ENCODE measurements at places on chromosomes 6 and 20.

- DNase-seq, result no peak
Measured at GRCh38 chr6:119350952-119351372, 1.4 kb upstream of the MAN1A1 start.

GRCh38 chr6:137910843-137911456 is 43.9 kb downstream of the TNFAIP3 start:
- DNase-seq, result no peak

GRCh38 chr6:132780770-132781371 is 17.6 kb downstream of the SLC18B1 start:
- DNase-seq, result no peak

DNA sequence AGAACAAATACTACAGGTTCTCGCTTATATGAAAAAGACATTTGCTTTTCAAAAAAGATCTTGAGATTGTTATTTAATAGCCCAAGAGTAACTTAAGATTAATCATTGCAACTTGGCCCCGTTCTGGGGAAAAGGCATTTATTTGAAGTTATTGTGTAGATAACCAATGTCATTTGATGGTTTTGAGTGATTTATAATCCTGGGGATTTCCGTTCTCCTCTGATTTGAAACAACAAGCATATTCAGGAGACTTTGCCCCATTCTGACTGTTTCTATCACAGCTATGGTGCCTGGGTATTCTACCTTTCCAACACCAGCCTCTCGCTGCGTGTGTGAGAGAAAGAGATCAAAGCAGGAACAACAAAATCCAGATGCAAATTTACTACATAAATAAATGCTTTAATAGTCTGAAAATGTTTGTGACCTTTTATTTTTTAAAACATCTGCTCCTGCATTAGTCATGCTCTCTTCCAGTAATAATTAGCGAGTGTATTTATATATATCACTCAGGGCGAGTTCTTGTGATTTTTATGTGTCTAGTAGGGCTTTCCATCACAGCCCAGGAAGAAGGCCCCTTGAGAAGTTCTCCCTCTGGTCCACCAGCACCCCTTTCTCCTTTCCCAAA is 197.9 kb upstream of the FOXQ1 start:
- DNase-seq, result no peak

GRCh38 chr6:89501753-89502152 is 68.8 kb downstream of the ANKRD6 start:
- DNase-seq, result no peak

DNA sequence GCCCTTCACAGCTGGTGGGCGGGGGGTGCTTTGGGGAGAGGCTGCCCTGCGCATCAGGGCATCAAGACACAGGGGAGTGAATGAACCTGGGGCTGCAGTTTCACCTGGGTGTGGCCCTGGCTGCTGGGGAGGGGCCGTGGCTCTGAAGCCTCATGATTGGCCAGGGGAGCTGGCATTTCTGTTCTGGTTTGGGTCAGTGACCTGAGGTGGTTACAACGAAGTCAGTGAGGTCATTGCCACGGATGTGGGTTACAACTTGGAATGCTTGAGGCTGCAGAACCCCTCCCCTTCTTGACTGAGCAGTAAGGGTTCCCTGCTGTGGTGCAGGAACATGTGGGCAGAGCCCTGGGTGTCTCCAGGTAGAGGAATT is 3.0 kb downstream of the TCEA2 start:
- DNase-seq, result no peak

DNA sequence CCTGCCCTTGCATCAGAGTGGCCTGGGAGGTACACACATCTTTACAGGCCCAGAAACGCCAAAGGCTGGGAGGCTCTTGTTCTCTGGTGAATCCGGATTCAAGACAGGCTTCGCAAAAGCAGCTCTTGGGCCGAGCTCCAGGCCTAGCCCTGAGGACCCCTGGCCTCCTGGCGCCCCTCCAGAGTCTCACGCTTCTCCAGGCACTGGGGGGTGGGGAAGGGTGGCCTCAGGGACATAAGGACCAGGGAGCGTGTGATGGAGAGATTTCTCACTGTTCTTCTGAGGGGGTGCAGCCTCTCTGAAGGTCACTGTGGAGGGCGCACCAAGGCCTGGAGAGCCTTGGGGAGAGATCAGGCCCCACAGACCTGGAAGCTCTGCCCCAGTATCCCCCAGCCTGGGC is 349.2 kb downstream of the ZFAND3 start:
- no peak for DNase-seq

GRCh38 chr6:39599973-39600372 is 125.2 kb downstream of the KIF6 start:
- DNase-seq, result peak; percentile 7

- DNase-seq, result no peak
Measured at GRCh38 chr6:87421576-87421975, 13.8 kb downstream of the CFAP206 start.

- no peak for DNase-seq
Measured at GRCh38 chr6:41780551-41781365, at the start of gene PRICKLE4. TSS of gene PRICKLE4 (plus strand) at chr6:41780782. CDS start at chr6:41783474, 2,692 bp downstream.

GRCh38 chr6:40326714-40327421 is 260.3 kb downstream of the LRFN2 start:
- DNase-seq, result peak; percentile 85

DNA sequence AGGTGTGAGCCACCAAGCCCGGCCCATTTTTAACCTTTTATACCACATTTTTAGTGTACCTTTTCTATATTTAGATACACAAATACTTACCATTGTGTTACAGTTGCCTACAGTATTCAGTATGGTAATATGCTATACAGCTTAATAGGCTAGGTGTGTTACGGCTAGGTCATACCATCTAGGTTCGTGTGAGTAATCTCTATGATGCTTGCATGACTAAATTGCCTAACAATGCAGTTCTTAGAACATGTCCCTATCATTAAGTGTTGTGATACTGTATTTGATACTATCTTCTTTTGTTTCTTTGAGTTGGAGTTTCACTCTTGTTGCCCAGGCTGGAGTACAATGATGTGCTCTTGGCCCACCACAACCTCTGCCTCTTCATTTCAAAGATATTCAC is 387.7 kb upstream of the SASH1 start:
- no peak for DNase-seq

DNA sequence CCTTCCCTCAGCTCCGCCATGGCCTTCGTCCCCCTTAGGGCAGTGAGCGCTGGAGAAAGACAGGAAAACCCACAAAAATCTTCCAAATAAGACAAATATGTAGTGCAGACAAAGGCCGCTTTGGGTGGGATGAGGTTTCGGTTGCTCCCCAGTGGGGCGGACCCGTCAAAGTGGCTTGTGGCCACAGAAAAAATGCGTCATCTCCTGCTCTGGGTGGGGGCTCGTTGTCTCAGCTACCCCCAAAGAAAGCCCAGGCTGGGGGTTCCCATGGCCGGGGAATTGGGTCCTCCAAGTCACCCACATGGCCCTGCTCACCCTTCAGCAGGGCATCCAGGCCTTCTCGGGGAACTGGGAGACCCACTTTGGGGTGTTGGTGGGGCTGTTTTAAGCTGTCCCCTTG is 21.9 kb upstream of the SCUBE3 start:
- no peak for DNase-seq

DNA sequence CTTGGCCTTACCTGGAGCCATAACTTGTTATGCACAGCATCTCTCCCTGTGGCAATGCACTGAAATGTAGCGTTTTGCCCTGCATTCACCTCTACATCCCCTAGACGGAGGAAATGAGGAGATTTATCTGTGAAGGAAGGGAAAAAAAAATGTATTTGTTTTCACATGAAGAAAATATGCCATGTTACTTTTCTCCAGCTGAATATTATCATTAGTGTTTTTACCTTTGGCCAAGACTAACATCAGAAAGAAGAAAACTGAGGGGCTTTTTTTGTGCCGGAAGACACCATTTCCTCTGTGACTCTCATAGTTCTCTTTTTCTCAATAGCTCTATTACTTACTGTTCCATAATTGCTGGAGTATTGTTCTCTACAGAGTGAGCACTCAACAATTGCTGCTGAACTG is 280.4 kb downstream of the PTPRK start:
- no peak for DNase-seq

GRCh38 chr6:74577619-74578018 is 628.2 kb downstream of the COL12A1 start:
- no peak for DNase-seq

- DNase-seq, result no peak
Measured at GRCh38 chr20:2104236-2104635, 2.6 kb downstream of the STK35 start.
